Mucosa of gallbladder (tissue), 1 donor: ENCODE measurements at places on chromosomes 16 and 17. TPM values are rescaled to one million over a fixed set of nuclear protein-coding genes. Genes with fewer than 3 reads are reported as not detected.

Gene CLDN6
- 1.1 TPM for total RNA-seq

Gene GAS2L2
- not detected for total RNA-seq

Gene VAT1L
- total RNA-seq: 12.2 TPM

Gene XYLT1
- 8.6 TPM for total RNA-seq

Gene KRTAP4-5
- not detected for total RNA-seq

Gene IRX5
- 0.12 TPM for total RNA-seq

Gene FAM83G
- total RNA-seq: 35.0 TPM

Gene C17orf113
- 1.6 TPM for total RNA-seq

Gene PPP1R1B
- total RNA-seq: 2.4 TPM

- no peak for DNase-seq
Observed at GRCh38 chr17:57046749-57047148, 38.3 kb upstream of the AKAP1 start.

- no peak for DNase-seq
Observed at GRCh38 chr17:269616-270514, 82.7 kb downstream of the RPH3AL start.

DNA sequence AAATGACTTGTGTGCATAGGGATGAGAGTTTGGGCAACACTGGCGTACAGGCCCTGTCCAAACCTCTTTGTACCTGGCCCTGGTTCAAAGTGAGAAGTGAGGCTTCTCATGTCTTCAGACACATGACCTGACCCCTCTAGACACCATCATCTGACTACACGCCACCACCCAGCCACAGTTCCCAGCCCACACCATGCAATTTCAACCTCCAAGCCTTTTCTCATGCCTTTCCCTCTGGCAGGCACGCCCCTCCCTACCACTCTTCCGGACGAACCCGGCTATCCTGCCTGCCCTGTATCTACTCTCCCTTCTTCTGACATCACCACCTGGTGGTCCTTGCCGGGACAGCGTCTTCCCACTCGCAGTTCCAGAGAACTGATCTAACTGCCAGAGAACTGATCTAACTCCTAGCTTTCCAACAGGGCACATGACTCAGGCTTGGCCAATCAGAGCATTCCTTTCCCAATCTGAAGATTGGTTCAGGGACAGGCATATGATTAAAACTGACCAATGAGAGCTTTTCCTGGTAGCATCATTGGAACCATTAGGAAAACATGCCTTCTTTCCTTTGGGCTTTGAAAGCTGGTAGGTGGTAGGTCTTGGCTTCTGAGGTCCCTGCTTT is 27.1 kb upstream of the IL21R start:
- peak; percentile 55 for DNase-seq

GRCh38 chr16:1772908-1773702 is at the start of gene MRPS34:
MRPS34 (minus strand) TSS chr16:1773134; CDS start chr16:1773119, 15 bp downstream.
- peak; percentile 80 for DNase-seq

GRCh38 chr17:79901131-79901530 is 61.9 kb upstream of the CBX4 start:
- DNase-seq: no peak

GRCh38 chr17:57864273-57864672 is 14.4 kb upstream of the MRPS23 start:
- no peak for DNase-seq

DNA sequence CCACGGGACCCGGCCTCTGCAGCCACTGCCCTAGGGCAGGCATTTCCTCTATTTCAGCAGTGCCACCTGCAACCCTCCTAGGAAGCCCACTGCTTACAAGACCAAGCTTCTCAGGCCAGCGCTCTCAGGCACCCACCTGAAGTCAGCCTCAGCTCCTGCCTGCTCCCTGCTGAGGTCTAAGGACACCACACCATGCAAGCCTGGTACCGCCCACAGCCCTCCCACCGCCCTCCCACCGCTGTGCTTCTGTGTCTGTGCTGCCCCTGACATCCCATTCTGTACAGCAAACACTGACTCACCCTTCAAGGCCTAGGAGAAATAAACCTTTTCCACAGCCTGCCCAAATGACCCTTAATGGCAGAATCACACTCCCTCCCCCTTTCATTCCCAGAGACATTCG is 6.3 kb downstream of the CLUH start:
- DNase-seq: no peak

DNA sequence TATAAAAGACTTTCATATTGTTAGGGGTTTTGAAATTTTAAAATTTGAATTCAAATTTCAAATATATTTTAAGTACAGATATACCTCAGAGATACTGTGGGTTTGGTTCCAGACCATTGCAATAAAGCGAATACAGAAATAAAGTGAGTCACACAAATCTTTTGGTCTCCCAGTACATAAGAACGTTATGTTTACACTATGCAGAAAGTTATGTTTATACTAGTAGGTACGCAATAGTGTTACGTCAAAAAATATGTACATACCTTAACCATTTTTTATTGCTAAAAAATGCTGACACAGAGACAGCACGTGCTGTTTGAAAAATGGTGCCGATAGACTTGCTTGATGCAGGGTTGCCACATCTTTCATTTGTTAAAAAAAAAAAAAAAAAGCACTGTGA is 19.7 kb downstream of the NUP88 start:
- no peak for DNase-seq

- DNase-seq: no peak
Observed at GRCh38 chr17:59893676-59894100, 767 bp downstream of the RPS6KB1 start.

GRCh38 chr16:9286930-9287329 is 195.5 kb downstream of the HAPSTR1 start:
- DNase-seq: peak; percentile 20

DNA sequence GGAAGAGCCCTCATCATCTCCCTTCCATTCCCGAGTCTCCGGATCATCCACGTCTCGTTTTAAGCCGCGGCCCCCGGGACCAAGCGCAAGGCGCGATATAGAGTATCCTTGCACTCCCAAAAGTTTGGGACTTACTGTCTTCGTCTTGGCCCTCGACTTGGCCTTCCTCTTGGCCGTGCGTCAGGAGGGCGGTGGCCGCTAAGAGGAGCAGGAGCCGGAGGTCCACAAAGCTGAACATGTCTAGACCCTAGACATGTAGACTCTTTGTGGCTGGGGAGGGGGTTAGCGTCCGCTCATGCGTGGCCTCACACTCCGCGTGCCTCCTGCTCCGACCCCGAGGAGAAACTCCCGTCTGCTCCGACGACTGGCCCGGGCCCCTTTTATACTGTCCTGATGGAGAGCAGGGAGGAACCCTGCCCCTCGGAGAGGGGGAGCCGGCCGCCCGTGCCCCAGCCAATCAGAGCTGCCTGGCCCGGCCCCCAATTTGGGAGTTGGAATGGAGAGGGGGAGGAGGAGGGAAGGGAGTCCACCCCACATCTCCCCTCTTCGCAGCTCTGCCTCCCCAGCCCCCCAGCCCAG is at the start of gene COL1A1:
TSS of gene COL1A1 (minus strand) at position 356 of the 579 bp plus-strand sequence. CDS start at position 238, 118 bp downstream.
- peak; percentile 80 for DNase-seq

DNA sequence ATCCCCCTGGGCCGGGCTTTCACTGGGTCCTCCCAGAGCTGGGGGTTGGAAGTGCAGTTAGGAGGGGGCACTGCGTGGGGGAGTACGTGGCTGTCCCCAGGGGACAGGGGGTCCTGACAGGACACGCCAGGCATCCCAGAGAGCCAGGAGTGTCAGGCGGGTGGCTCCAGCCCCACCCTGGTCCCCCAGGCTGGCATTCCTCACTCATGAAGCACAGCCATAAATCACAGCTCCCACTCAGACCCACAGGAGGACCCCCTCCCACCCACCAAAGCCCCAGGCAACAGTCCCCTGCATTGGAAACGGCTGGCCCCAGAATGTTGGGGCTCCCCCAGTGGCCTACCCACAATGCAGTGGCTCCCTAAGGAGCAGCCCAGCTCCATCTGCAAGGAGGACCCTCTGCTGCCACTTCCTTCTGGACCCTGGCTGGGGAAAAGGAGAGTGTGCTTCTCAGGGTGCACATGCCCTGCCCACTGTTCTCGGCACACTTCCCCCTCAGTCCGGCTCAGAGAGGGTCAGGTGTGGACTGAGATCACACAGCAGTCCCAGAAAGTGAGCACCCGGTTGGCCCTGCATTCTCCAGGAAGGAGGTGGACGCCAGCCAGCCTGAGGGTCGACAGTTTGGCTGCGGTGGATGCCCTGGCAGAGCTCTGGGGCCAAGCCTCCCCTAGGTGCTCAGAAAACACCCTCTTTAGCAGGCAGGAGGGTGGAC is 7.3 kb upstream of the FOXN1 start:
- no peak for DNase-seq

- no peak for DNase-seq
Observed at GRCh38 chr16:68923116-68923515, 79.8 kb downstream of the TANGO6 start.

DNA sequence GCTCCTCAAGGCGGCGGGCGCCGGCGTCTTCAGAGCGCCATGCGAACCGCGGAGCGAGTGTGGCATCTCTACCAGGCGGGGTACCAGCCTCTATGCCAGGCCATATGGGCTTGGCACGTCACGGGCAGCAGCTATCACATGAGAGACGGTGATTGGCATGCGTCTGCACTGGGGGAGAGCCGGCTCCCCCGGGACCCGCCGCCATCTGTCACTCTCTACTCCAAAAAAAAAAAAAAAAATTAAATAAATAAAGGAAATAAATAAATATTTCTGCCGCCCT is at the start of gene NEUROD2:
TSS of gene NEUROD2 (minus strand) at position 70 of the 280 bp plus-strand sequence. CDS start 1,321 bp downstream, outside the sequence.
- no peak for DNase-seq

DNA sequence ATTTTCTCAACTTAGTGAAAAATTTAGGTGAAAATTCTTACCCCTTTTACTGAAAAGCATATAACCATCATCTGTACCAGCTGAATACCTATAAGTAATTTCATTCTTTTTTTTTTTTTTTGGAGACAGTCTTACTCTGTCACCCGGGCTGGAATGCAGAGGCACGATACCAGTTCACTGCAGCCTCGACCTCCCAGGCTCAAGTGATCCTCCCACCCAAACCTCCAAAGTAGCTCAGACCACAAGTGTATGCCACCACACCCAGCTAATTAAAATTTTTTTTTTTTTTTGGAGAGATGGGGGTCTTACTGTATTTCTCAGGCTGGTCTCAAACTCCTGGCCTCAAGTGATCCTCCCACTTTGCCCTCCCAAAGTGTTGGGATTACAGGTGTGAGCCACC is 33.8 kb downstream of the TUBD1 start:
- no peak for DNase-seq

DNA sequence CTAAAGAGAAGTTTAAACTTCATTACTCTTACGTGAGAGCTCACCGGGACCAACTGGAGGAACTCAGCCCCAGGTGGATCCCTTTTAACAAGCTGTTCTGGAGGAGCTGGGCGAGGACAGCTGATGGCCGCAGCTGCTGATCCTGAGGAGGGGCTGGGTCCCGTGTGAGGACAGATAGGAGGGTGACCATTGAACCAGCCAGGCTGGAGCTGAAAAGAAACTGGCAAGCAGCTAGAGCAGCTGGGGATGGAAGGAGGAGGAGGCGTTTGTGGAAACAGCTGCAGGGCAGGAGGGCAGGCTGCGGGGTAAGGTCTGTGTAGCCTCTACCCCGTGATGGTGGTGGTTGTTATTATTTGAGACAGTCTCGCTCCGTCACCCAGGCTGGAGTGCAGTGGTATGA is 119.5 kb downstream of the AATF start:
- no peak for DNase-seq

- DNase-seq: no peak
Observed at GRCh38 chr16:88366032-88366703, 16.6 kb upstream of the ZNF469 start.

DNA sequence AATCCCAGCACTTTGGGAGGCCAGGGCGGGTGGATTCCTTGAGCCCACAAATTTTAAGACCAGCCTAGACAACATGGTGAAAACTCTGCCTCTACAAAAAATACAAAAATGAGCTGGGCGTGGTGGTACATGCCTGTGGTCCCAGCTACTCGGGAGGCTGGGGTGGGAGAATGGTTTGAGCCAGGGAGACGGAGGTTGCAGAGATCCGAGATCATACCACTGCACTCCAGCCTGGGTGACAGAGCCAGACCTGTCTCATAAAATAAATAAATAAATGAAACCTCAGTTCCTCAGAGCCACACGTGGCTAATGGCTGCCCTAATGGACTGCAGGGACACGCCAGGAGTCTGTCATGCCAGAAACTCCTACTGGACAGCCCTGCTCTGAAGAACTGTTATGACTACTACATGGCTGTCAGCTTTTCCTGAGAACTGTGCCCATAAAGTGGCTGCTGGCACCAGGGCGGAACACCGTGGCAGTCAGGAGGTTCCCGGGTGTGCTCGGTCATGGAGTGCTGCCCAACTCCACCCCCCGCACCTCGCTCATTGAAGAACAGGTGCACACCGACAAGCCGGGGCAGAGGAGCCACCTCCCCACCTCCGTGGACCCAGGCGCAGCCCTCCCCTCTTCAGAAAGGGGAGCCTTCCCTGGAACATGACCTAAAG is 4.3 kb downstream of the TMEM11 start:
- no peak for DNase-seq

DNA sequence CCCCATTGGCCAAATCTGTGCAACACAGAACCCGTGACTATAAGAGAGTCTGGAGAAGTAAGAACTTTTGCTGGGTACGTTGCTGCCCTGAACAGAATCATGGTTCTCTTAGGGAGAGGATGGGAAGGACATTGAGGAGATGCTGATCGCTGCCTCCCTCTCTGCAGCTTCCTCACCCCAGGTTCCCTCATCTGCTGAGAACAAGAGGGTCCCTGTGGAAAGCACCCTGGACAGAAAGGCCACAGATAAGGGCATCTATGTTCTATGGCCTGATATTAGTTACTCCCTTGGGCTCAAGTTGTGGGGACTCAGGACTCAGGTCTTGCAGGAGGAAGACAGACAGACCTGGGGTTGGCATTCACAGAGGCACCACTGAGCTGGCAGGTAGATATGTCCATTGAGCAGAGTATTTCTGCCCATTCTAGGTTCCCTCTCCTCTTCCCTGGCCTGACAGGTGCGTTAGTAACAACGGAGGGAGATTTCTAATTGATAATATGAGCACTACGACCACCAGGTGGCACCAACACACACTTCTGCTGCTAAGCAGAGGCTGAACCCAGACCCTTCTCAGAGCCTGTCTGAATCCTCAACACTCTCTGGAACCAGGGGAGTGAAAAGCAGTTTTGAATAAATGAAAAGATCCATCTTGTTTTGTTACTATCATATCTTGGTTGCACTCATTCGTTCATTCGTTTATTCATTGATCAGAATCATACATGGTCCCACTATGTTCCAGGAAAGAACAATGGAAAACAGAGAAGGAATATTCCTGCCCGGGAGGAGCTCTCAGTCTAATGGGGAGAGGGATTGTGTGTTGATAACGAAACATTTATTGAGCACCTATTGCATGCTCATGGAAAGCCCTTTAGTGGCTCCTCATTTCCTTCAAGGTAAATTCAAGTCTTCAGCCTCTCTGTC is 56.4 kb downstream of the SLC6A2 start:
- peak; percentile 78 for DNase-seq

- DNase-seq: no peak
Observed at GRCh38 chr17:58501451-58501850, 13.0 kb downstream of the MTMR4 start.

- no peak for DNase-seq
Observed at GRCh38 chr17:35147375-35147905, at the start of gene UNC45B. UNC45B (plus strand) TSS chr17:35147817; CDS start chr17:35148264, 447 bp downstream.
